ENCODE measurements at places on chromosomes 13 and 19.

GRCh38 chr13:59514316-59514715 lies 649.4 kb downstream of the DIAPH3 start:
- DNase-seq: no peak

GRCh38 chr13:97205465-97205864 lies 16.7 kb upstream of the MBNL2 start:
- DNase-seq: no peak

GRCh38 chr13:22189176-22190048 lies 518.5 kb downstream of the FGF9 start:
- no peak for DNase-seq

GRCh38 chr13:46382224-46382623 lies 4.8 kb downstream of the RUBCNL start:
- DNase-seq: no peak

GRCh38 chr19:8451885-8452284 lies 7.1 kb downstream of the HNRNPM start:
- DNase-seq: peak; percentile 40

DNA sequence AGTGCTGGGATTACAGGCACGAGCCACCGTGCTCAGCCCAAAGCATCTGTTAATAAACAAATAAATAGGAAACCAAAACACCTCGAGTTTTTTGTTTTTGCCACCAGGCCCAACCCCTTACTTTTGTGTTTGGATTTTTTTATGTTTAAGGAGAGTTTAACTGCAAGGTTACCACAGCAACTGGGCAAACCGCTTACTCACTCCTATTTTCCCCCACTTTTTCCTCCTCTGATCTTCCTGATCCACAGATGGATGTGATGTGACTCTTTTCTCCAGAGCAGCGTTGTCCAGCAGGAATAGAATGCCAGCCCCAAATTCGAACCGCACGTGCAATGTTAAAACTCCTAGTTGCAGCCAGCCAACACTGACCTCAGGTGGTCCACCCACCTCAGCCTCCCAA lies 2.1 kb upstream of the PNMA8B start:
- no peak for DNase-seq

DNA sequence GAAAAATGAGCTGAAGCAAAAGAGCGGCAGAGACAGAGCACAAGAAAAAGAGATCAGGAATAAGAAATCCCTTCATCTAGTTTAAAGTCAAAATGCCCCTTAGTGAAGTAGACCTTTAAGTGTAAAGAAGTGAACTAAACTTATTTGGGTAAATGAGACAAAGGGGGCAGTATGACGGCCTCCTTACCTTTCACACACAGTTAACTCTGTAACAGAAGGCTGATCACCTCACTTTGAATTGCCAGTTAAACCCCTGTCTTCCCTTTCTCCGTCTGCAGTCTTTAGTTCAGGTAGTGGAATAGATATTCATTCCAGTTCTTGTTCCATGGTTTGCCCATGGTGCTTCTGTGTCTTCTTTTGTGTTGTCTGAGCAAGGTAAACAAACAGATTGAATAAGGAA lies 1029.8 kb downstream of the DIAPH3 start:
- no peak for DNase-seq

- no peak for DNase-seq
These were observed 28.9 kb downstream of the PPP1R37 start for GRCh38 chr19:45121827-45122345.

DNA sequence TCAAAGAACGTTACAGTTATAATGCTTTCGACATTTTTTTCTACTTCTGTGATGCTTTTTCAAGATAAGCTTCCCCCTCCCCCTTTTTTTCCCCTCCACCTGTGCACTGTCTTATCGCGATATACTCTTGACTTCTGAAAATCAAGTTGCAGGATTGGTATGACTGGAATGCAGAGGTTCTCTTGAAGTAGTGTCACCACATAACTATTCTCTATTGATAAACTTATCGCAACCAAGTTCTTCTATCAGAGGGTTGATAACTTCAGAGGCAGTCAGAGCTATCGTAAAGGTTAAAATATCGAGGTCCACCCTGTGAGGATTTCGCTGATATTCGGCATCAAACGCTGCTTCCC lies 820 bp downstream of the EID2 start:
- no peak for DNase-seq

- peak; percentile 76 for DNase-seq
These were observed 5.0 kb downstream of the FFAR1 start for GRCh38 chr19:35352448-35353304.

DNA sequence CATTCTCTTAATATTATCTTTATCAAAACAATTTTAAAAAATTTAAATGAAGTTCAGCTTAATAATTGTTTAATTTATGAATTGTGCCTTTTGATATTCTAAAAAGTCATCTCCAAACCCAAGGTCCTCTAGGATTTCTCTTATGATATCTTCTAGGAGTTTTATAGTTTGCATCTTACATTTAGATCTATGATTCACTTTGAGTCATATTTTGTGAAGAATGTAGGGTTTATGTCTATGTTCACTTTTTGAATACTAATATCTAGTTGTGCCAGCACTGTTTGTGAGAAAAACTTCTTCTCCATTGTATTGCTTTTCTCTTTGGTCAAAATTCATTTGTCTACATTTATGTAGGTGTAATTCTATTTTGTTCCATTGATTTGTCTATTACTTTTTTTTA lies 1068.4 kb upstream of the SPRY2 start:
- no peak for DNase-seq

DNA sequence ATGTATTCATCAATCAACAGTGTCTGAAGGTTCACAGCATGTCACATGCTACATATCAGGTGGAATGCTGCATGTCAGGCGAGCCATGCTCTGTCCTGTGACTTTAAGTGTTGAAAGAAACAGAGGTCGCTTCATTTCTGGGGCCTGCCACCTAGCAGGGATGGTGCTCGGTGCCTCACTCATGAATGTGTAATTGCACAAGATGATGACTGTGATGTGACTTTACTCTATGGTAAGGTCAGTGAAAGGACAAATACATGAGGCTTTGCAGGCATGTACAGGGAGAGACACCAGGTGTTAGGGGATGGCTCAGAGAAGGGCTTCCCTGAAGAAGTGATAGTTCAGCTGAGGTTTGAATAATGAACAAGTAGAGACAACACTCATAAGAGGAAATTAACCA lies 66.7 kb downstream of the FRY start:
- no peak for DNase-seq

DNA sequence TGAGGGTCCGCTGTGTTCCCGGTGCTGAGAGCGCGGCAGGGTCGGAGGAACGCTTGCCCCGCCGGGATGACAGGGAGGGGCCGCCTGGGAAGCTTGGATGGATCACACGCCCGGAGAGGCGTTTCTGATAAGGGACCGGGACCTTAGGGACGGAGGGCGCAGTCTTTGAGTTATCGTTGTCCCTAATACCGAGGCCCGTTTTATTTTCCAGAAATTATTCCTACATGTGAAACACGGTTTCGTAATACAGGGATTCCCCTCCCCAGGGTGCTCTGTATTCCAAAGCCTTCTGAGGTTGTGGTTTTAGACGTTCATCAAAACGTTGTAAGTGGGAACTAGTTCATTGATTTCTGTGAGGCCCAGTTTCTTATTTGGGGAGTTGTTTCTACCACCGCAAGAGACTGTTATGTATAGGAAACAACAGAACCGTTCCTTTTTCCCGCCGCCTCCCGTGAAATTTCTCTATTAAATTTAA lies 752 bp downstream of the PDCD5 start:
- DNase-seq: no peak

Data from CD4-positive, alpha-beta T cell treated with Interleukin-2 at 100 ng/mL for 4 hours (primary cell).